ENCODE measurements at places on chromosomes 13 and 19.

GRCh38 chr19:4152241-4152998, 1.0 kb upstream of the CREB3L3 start:
- no peak for DNase-seq

DNA sequence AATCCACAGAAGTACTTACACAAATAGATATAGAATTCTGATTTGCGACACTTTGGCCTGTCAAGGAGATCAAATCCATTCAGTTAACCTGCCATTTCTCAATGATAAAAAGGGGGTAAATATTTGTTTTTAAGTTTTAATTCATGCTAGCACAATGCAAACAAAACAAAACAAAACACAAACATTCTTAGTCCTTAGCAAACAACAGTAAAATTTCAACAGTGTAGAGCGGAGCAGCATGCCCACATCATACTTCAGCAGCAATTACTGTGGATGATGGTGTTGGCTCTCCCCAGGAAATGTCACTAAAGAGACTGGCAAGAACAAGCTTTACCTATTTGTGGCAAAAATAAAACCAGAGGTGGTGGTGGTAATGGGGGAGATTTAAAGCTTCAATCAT, 625.2 kb upstream of the PCDH20 start:
- DNase-seq = no peak

DNA sequence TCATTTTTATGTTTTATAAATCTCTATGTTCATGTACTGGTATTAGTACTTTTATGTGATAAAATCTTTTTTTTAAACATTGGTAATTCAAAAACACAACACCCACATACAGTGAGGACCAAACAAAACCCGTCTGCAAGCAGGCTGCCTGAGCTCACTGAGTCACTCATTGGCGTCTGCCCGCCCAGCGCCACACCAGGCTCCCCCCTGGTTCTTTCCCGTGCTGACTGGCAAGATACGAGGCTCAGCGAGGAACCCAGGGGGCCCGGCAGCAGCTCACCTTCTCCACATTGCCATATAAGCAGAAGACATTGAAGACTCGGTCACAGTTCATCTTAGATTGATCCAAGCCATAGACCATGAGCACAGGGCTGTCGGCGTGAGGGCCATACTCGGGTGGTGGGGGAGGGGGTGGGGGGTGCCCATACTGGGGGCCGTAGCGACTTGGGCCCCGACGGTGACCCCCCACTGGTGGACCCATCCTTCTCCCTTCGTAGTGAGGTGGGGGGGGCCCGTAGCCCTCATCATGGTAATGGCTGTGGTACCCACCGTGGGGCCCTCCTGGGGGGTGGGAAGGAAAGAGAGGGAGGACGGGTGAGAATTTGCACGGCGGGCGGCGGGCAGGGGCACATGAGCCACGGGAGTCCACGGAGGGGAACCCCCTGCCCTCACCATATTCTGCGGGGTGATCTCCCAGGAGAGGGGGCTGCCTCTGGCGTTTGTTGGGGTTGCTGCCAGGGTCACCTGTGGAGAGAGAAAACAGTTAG, 8.4 kb upstream of the ECH1 start:
- DNase-seq = no peak

DNA sequence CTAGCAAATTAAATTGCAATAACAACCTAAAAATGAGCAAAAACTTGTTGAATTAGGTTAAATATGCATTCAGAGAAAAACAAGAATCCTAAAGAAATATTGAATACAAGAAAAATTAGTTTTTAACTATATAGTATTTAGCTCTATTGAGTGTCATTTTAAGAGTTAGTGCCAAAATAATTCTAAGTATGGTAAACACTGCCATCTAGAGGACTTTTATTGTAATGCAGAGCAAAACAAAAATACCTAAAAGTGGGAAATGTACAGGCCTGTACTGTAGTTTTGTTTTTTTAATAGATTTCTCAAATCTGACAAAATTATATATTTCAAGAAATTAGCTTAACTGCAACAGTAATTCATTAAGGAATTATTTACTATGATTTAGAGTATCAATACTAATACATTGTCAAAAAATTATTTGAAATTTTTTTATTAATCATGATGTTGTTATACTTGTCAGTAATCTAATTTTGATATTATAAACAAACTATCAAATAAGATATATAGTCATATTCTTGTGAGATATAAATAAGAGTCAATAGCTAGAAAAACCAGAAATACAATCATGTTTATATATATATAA, 8.2 kb upstream of the PCDH9 start:
- DNase-seq = no peak

- DNase-seq = no peak
These were observed 102.6 kb upstream of the MYCBP2 start for GRCh38 chr13:77429320-77430142.

- DNase-seq = peak; percentile 21
These were observed 91.4 kb upstream of the CACNA1A start for GRCh38 chr19:13597640-13598039.

DNA sequence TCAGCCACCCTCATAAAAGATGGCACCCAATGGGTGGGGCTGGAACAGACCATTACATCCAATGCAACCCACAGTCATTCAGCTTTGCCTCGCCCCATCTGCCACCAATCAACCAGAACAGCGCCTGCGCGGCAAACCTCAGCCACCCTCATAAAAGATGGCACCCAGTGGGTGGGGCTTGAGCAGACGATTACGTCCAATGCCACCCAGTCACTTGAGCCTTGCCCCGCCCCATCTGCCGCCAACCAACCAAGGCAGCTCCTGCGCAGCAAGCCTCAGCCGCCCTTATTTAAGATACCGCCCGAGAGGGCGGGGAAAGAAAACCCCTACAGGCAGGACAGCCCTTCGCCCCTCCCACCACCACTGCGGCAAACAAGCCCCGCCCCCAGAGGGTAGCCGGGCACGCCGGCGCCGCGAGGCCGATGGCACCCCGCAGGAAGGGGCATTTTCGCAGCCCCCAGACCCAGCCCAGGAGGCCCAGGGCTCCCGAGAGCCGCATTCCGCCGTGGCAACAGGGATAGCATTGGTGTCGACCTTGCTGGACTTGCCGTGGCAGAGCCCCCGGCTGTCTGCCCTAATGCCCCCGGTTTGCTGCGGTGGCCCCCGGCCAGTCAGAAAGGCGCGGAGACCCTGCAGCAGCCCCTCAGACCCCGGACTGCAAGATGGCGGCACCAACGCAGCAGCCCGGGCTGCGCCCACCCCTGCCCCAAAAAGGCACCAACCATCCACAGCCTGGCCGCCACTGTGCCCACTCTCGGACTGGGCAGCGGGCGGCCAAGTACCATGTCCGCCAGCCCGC, 675 bp downstream of the PEG3 start:
- DNase-seq = peak; percentile 99

GRCh38 chr19:12899891-12900518, 9.0 kb downstream of the GCDH start:
- DNase-seq = no peak

- no peak for DNase-seq
These were observed 46.5 kb upstream of the CLDN10 start for GRCh38 chr13:95505986-95506385.

- no peak for DNase-seq
These were observed 20.2 kb upstream of the PNMA8B start for GRCh38 chr19:46515879-46516350.

DNA sequence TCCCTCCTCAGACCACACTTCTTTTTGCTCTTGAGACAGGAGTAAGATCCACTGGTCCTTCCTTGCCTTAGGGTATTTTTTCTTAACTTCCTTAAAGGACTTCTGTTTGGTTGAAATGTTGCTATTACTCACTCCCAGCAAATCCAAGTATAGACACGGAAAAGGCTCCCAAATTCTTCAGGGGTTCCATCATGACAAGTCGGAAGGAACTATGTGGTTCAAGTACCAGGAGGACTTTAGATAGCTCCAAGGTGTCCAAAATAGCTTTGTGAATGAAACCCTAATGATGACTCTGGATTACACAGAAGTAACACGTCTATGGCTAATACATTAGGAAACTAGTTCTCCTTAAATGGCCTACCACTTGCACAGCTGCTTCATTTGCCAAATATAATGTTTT, 238.7 kb downstream of the KCTD12 start:
- DNase-seq = no peak

DNA sequence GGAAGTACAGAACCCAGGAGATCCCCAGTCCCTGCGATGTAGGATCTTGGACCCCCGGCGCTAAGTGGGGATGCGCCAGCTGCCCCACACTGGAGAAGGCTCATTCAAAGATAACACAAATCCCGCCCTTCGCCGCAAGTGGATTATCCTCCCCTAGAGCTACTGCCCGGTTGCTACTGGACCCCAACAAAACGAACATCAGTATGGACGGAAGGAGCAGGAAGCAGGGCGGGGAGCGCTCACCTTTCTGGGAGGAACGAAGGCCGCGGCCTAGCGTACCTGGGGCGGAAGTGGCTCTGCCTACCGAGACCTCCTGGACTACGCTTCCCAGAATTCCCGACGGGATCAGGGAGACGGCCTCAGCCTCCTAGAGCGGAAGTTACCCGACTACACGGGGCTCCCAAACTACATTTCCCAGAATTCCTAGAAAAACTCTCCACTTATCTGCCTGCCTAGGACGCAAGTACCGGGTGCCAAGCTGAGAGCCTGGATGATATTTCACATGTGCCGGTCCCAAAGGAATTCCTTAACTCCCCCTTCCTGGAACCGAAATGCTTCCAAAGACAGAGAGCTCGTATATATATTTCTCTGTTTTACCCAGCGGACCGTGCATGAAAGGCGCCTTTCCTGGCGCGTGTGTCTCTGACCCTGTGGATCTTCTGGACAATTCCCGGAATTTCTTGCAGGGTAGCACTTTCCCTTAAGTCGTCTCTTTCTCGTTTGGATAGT, at the start of gene ZNF112:
TSS of gene ZNF112 (minus strand) at position 298 of the 729 bp plus-strand sequence. CDS start 16,141 bp downstream, outside the sequence.
- peak; percentile 90 for DNase-seq

DNA sequence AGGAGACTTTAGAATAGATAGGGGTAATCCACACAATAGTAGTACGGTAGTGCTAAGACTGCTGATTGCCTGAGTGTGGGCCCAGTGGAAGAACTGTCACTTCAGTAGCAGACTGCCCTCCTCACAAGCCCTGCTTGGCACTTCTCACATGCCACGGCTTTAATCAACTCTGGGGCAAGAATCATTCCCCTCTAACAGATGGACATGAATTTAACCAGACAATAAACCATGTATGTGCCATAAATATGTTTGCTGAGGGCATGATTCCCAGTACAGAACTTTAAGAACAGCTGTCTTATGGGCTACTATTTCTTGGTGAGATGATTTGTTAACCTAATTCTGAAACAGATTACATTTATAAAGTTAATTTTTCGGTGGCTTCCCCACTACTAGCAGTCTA, 22.0 kb downstream of the DPY19L3 start:
- no peak for DNase-seq

- no peak for DNase-seq
These were observed 33.7 kb upstream of the ZNF724 start for GRCh38 chr19:23283925-23284324.

- DNase-seq = peak; percentile 48
These were observed 1.4 kb downstream of the CIC start for GRCh38 chr19:42270346-42271044.

GRCh38 chr13:75365724-75366173, 116.2 kb downstream of the TBC1D4 start:
- DNase-seq = no peak

DNA sequence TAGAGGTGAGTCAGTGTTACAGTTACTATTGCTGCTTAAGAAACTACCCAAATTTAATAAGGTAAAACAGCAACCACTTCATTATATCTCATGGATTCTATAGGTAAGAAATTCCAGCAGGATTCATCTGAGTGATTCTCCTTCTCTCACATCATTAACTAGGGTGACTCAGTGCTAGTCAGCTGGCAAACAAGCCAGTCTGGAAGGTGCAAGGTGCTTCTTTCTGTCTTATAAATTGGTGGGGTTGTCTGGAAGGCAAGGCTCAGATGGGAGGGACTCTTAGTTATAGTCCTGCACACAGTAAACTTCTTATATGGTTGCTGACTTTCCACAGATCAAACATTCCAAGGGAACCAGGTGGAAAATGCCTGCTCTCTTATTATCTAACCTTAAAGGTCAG, 484.5 kb downstream of the GPC5 start:
- no peak for DNase-seq

GRCh38 chr19:38270587-38271167, 6.3 kb downstream of the SPINT2 start:
- no peak for DNase-seq

GRCh38 chr13:76872675-76873074, 13.5 kb downstream of the KCTD12 start:
- DNase-seq = no peak

GRCh38 chr19:4707322-4707721, 16.3 kb downstream of the DPP9 start:
- no peak for DNase-seq

GRCh38 chr19:46904114-46905060, 43.6 kb downstream of the ARHGAP35 start:
- DNase-seq = no peak

DNA sequence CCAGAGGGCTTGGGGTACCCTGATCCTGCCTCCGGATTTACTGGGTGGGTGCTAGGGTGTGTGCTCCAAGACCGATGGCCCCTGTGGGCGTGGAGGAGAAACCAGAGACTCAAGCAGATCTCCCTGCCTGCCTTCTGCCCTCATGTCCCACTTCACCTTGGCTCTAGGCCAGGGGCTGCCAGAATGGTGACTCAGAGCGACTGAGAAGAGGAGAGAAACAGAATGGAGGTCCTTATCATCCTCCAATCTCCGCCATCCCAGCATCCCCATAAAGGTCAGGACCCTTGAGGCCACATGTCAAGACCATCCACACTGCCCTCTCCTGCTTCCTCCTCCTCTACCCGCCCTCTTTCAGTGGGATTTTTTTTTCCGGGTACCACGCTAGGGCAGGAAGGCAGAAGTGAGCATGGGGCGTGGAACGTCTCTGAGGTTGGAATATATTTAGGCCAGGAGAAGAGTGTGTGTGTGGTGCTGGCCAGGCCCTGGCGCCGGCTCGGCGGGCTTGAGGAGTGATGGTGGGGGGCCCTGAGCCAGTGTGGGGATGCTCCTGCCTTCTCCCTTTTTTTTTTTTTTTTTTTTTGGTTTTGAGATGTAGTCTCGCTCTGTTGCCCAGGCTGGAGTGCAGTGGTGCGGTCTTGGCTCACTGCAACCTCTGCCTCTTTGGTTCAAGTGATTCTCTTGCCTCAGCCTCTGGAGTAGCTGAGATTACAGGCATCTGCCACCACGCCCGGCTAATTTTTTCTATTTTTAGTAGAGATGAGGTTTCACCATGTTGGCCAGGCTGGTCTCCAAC, 22.3 kb downstream of the IER2 start:
- DNase-seq = no peak

- no peak for DNase-seq
These were observed 3.7 kb upstream of the ARHGAP45 start for GRCh38 chr19:1063030-1063908.

- no peak for DNase-seq
These were observed 257.6 kb downstream of the DLEU7 start for GRCh38 chr13:50585674-50586413.

- no peak for DNase-seq
These were observed 1272.1 kb upstream of the PCDH20 start for GRCh38 chr13:62687732-62688131.

DNA sequence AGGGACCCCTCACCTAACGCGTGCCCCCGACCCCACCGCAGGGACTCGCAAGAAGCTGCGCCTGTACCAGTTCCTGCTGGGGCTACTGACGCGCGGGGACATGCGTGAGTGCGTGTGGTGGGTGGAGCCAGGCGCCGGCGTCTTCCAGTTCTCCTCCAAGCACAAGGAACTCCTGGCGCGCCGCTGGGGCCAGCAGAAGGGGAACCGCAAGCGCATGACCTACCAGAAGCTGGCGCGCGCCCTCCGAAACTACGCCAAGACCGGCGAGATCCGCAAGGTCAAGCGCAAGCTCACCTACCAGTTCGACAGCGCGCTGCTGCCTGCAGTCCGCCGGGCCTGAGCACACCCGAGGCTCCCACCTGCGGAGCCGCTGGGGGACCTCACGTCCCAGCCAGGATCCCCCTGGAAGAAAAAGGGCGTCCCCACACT, 4.7 kb upstream of the MYBPC2 start:
- peak; percentile 47 for DNase-seq

GRCh38 chr19:33052352-33052972, 12.2 kb downstream of the RHPN2 start:
- DNase-seq = no peak

Data from occipital lobe (tissue), 3 donors.